CD4-positive, alpha-beta T cell (primary cell): ENCODE measurements at places on chromosomes 5 and 9. TPM values are rescaled to one million over a fixed set of nuclear protein-coding genes. Genes with fewer than 3 reads are reported as not detected.

DNA sequence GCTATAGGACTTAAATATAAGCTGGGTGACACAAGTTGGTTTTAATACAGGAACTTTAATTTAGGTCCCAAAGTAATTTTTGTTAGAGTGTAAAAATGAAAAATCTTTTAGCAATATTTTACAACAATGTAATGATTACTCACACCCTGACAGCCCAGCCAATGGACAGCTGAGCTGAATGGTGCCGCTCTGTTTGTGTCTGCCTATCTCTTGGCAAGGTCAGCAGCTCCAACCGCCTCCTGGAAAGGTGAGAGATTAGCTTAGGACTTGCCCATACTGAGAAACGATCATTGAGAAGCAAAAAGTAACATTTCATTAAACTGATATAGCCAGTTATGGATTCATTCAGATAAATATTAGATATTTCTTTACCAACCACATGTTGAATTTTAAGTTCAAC is 463.6 kb upstream of the CD180 start:
- H3K27me3 ChIP-seq: no peaks in the 10 kb centered on the region
- no peaks in the 10 kb centered on the region for H3K36me3 ChIP-seq
- no peak overlapping the region for H3K27ac ChIP-seq
- no peak for DNase-seq
- H3K4me3 ChIP-seq: no peak overlapping the region
- no peaks in the 10 kb centered on the region for H3K4me1 ChIP-seq

DNA sequence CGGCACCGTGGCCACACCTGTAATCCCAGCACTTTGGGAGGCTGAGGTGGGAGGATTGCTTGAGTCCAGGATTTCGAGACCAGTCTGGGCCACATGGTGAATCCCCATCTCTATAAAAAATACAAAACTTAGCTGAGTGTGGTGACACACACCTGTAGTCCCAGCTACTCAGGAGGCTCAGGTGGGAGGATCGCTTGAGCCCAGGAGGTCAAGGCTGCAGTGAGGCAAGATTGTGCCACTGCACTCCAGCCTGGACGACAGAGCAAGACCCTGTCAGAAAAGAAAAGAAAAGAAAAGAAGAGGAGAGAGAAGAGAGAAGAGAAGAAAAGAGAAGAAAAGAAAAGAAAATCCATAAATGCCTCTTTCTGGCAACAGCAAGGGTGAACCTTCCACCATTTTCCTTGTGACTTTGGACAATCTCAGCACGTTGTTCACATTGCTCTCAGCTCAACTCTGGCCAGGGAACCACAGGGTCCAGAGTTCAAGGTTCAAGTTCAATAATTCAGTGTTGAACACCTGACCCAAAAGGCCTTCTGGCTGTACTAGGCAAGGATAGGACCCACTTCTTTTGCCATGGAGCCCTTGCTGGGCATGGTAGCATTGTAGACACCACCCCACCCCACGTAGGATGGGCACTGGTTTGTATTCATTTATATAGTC is 14.6 kb upstream of the DUSP1 start:
- no peak overlapping the region for H3K4me3 ChIP-seq
- no peak overlapping the region for H3K27ac ChIP-seq
- DNase-seq: no peak
- no peaks in the 10 kb centered on the region for H3K27me3 ChIP-seq
- peaks cover 4% of the 10 kb centered on the region for H3K4me1 ChIP-seq
- no peaks in the 10 kb centered on the region for H3K36me3 ChIP-seq

DNA sequence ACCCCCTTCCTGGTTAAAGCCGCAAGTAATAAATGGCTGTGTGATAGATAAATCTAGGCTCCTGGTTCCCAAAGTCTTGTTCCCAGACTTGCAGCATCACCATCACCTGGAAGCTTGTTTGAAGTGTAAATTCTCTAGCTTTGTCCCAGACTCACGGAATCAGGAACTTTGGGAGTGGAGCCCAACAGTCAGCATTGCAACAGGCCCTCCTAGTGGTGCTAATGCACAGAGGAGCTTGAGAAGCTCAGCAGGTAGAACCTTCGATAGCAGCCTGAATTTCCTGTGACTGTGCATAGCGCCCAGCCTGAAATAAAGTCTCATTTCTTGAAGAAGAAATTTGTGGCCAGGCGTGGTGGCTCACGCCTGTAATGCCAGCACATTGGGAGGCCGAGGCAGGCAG is 30.3 kb upstream of the MELK start:
- no peaks in the 10 kb centered on the region for H3K27me3 ChIP-seq
- no peaks in the 10 kb centered on the region for H3K4me1 ChIP-seq
- no peaks in the 10 kb centered on the region for H3K36me3 ChIP-seq
- DNase-seq: no peak
- H3K27ac ChIP-seq: no peak overlapping the region

- H3K4me1 ChIP-seq: no peaks in the 10 kb centered on the region
- H3K36me3 ChIP-seq: no peaks in the 10 kb centered on the region
- no peak for DNase-seq
- H3K4me3 ChIP-seq: no peak overlapping the region
These were observed 175.9 kb downstream of the NSG2 start for GRCh38 chr5:174221436-174221835.

DNA sequence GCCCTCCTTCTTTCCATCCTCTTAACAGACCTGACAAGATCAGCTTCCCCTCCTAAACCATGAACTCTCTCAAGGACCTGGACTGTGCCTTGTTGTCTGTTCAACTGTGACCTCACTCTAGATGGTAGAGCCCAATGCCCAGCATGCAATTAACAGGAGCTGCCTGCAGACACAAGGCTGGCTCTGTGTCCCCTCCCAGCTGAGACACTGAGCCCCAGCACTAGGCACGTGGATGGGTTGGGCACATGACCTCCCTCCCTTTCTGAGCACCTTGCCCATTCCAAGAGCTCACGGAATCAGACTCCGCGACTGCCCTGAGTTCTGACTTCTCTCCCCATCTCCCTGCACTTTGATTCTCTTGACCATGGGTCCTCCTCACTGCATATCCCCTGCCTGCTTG is 93.5 kb upstream of the LRRTM2 start:
- H3K4me1 ChIP-seq: no peaks in the 10 kb centered on the region
- H3K36me3 ChIP-seq: no peaks in the 10 kb centered on the region
- H3K4me3 ChIP-seq: no peak overlapping the region
- DNase-seq: no peak

- no peak for DNase-seq
- no peak overlapping the region for H3K27ac ChIP-seq
- no peak overlapping the region for H3K4me3 ChIP-seq
- no peaks in the 10 kb centered on the region for H3K36me3 ChIP-seq
- no peaks in the 10 kb centered on the region for H3K27me3 ChIP-seq
- H3K4me1 ChIP-seq: peaks cover 6% of the 10 kb centered on the region
These were observed 26.9 kb downstream of the CSNK1G3 start for GRCh38 chr5:123538670-123539459.

DNA sequence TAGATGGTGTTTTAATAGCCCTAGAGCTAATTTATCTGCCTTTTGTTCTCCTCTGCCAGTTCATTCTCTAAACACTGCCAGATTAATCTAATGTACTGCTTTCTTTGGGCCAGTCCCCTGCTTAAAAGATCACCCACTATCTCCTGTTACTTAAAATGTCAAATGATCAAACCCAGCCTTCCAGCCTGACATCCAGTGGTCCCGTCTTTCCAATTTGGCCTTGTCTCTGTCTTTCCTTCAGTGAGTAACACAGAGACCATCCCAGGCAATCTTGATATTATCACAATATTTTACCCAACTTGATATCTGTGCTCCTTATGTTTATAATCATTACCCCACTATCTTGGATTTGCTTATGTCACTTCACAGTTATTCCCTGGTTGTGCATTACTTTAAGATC is 12.0 kb downstream of the PRR16 start:
- H3K27me3 ChIP-seq: no peaks in the 10 kb centered on the region
- H3K27ac ChIP-seq: no peak overlapping the region
- DNase-seq: no peak
- H3K4me3 ChIP-seq: no peak overlapping the region
- H3K36me3 ChIP-seq: no peaks in the 10 kb centered on the region

GRCh38 chr9:121613009-121613752 is 38.3 kb upstream of the DAB2IP start:
- peaks cover 12% of the 10 kb centered on the region for H3K27me3 ChIP-seq
- no peak overlapping the region for H3K27ac ChIP-seq
- no peak for DNase-seq
- H3K4me1 ChIP-seq: peaks cover 13% of the 10 kb centered on the region
- H3K36me3 ChIP-seq: no peaks in the 10 kb centered on the region

GRCh38 chr5:3322642-3323041 is 273.0 kb upstream of the IRX1 start:
- no peaks in the 10 kb centered on the region for H3K27me3 ChIP-seq
- no peaks in the 10 kb centered on the region for H3K36me3 ChIP-seq
- no peak for DNase-seq

GRCh38 chr5:52754051-52754450 is 33.7 kb upstream of the ITGA1 start:
- no peak for DNase-seq
- no peaks in the 10 kb centered on the region for H3K36me3 ChIP-seq
- H3K4me3 ChIP-seq: no peak overlapping the region

GRCh38 chr5:186091-187041 is 4.9 kb upstream of the LRRC14B start:
- H3K4me3 ChIP-seq: no peak overlapping the region
- peaks cover 15% of the 10 kb centered on the region for H3K4me1 ChIP-seq
- DNase-seq: no peak
- H3K36me3 ChIP-seq: no peaks in the 10 kb centered on the region
- H3K27ac ChIP-seq: no peak overlapping the region

Gene TNC
- total RNA-seq: 0.05 TPM
